ENCODE measurements at places on chromosomes 11 and 22. TPM values are rescaled to one million over a fixed set of nuclear protein-coding genes. Genes with fewer than 3 reads are reported as not detected.

DNA sequence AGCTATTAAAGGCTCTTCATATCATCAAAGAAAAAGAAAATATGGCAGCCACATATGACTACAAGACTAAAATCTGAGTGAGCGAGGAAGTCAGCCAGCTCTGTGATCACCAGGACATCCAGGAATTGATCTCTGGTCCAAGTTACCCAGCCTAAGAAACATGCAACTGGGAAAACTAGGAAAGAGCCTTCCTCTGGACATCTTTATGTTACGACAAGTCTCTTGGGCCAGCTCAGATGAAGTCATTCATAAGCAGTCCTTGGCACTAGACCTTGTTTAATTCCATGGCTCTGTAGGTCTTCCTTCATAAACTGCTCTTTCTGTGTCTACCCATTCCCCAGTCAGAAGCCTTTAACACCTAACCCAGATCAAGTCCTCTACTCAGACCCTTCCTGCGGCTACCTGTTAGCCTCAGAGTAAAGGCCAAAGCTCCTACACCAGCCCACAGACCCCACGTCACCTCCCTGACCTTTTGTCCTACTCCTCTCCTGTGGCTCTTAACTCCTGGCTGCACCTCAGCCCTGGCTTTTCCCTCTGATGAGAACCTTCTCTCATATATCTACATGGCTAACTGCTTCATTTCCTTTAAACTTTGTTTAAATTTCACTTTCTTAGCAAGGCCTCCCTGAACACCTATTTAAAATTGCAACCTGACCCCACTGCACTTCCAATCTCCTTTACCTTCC is 134.0 kb downstream of the KIF18A start:
- DNase-seq = no peak

The PANX2 gene
- 0.16 TPM for total RNA-seq

DNA sequence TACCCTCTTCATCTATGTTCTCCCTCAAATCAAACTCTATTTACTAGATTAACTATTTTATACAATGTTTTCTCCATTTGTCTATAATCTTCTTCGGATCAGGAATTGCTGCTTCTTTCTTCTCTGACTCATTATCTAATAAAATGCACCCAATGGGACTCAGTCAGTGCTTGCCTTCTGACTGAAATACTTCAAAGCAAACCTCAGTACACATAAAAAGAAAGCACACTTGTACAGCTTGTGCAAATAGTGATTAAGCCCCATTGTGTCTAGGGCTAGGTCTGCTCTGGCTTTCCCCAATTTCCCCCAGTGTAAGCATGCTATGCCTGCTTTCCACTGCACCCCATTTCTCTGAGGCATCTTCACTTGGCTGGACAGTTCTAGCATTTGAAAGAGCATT is 118.6 kb upstream of the C11orf87 start:
- DNase-seq = no peak

The OR52E8 gene
- total RNA-seq = not detected

The MSANTD2 gene
- total RNA-seq = 4.3 TPM

DNA sequence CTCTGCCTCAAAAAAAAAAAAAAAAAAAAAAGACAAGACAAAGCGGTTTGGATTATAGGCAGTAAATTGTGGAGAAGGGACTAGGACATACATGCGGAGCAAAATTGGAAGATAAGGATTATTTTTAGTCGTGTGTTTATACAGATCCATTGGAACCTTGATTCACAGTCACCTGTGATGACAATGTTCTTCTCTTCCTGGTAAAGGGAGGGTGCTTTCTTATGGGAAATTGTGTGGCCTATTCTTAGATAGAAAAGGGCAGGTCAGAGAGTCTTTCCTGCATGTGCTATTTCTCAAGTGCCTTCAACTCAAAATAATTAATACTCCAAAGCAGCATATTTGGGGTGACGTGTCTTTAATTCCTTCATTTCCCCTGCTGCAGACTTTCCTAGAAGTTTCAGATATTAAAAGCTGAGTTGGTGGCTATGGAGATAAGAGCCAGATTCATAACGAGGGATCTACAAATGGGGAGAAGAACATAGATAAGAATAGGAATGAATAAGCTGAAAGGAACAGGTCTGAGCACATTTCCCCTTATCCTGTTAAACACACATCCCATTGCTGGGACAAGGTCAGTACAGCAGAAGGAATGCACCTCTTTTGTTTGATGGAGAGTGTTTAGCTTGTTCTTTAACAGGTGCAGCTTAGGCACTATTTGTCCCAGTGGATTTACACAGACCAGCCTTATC is 22.5 kb downstream of the GSTT2B start:
- DNase-seq = no peak

- DNase-seq = no peak
These were observed 23.2 kb upstream of the MOB2 start for GRCh38 chr11:1509626-1510255.

GRCh38 chr22:43344520-43344787 is 1.3 kb upstream of the SCUBE1 start:
- no peak for DNase-seq

DNA sequence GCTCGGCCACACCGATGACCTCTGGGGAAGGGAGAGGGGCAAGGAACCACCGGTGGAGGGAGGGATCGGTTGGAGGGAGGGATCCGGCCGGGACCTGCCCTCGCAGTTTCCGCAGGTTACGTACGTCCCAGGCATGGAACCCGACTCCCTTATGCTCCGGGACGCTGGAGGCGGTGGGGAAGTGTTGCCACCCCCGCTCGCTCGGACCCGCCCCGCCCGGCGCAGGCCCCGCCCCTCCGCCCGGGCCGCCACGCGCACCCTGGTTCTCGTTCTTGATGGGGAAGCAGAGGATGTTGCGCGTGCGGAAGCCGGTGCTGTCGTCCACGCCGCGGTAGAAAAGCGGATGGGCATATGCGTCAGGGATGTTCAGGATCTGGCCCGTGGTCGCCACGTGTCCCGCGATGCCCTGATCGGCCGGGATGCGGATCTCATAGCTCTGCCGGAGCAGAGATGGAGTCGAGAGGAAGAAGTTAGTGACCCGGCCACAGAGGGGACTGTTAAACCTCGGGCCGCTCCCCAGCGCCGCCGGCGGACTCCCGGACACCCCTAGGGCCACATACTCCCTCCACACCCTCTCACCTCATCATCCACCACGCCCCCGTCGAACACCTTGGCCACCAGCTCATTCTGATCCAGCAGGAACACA is 89.8 kb downstream of the PDE2A start:
- DNase-seq = peak; percentile 75

The THOC5 gene
- total RNA-seq = 35.0 TPM

GRCh38 chr22:42168476-42168875 is 37.9 kb upstream of the CYP2D6 start:
- no peak for DNase-seq

All from CD8-positive, alpha-beta T cell (primary cell).